MM.1S (cell line): ENCODE measurements at places on chromosomes 16 and 17.

GRCh38 chr16:27432558-27432957, 30.6 kb downstream of the IL21R start:
- DNase-seq, result no peak

DNA sequence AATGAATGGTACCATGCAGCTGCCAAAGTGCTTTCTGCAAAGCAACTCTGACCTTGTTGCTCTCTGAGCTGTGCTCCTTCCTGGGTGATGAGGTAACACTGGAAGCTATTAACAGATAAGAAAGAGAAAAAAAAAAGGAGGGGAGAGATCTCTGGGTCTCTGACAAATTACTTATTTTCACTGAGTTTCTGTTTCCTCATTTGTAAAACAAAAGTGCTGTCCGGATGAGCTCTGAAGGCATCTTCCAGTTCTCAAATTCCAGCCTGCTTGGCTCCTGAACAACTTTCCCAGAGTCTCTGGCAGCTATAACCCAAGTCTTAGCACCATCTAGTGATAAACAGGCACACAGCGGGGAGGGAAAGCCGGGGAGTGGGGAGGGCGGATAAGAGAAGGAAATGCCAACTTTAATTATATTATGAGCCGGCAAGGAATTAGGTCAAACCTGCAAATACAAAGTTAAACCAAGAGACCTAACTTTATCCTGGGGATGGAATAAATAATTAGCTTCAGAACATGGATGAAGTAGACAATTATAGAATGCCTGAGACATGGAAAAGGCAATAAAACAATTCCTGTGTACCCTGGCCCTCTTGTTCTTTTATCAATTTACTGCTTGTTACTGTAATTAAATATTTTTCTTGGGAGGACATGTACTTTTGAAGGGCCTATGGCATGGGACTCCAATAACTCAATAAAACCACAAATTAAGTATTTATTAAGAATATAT, 61.3 kb upstream of the KIFC3 start:
- DNase-seq, result peak; percentile 35

DNA sequence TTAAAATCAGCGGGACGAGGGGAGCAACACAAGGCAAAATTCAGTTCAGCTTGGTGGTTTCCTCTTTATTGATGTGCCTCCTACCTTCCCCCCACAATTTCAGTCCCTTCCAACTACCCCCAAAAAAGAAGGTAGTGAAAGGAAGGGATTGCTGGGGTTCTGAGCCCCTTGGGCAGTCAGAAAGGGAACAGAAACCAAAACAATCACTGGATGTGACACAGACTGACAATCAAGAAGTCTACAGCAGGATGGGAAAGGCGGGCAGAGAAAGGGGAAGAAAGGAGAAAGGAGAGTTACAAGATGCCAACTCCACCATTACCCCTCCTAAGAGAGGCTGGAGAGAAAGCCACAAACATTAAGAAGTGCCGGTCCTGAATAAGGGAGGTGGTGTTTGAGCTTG, 1.1 kb upstream of the PHF23 start:
- DNase-seq, result no peak

GRCh38 chr16:86929057-86929871, 350.9 kb downstream of the FOXL1 start:
- no peak for DNase-seq

- no peak for DNase-seq
Measured at GRCh38 chr16:27315333-27316037, 1.7 kb downstream of the IL4R start.

DNA sequence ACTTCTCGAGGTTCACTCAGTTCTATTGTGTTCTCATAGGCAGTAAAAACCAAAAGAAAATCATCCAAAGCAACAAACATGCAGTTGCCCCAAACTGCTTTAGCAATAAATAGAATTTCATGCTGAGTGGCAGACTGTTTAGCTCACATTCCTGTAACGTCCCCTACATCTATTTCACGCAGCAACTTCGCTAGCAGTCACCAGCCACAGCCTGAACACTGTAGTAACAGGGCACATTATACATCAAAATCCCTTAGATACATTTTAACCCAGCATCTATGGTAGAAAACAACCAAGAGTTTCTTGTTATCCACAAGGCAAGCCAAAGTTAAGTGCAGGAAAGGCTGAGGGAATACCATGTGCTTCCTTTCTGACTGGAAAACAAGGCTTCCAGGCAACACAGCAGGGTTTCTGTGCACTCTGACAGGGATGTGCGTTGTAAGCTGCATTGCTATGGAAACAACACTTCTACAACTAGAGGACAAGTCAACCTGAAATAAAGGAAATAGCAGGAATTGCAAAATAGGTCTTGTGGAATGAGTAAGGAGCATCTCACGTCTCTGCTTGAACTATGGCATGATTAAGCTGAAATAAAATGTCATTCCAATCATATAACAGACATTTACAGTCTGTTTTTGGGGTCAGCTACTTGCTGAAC, 55.4 kb downstream of the CFDP1 start:
- DNase-seq, result no peak

DNA sequence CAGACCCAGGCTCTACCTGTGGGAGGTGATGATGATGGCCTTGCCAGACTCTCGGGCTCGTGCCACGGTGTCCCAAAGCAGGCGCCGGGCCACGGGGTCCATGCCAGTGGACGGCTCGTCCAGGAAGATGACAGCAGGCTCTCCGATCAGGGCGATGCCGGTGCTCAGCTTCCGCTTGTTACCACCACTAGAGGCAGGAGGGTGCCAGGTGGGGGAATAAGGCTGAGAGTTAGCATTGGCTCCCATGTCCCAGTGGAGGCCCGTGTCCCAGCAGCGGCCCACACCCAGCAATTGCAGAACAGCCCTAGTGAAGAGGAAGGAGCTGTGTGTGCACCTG, 10.3 kb upstream of the RNPS1 start:
- no peak for DNase-seq

- no peak for DNase-seq
Measured at GRCh38 chr16:58836427-58836826, 102.3 kb upstream of the GOT2 start.

DNA sequence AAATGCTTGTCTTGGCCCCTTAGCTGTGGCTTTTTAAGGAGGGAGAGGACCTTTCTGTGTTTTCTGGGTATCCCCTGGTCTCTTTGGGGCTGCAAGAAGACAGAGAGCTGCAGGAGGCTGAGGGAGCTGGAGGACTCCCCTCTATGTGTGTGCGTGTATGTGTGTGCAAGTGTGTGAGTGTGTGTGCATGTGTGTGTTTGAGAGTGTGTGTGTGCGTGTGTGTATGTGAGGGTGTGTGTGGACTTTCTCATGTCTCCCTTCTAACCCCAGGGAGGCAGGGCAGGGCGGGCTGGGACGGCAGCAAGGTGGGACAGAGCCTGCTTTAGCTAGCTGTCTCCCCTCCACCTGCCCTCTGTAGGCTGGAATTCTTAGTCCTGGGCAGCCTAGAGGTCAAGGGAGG, 1.9 kb downstream of the PRSS54 start:
- DNase-seq, result no peak

GRCh38 chr16:15857724-15858560, 1.1 kb upstream of the MYH11 start:
- no peak for DNase-seq

DNA sequence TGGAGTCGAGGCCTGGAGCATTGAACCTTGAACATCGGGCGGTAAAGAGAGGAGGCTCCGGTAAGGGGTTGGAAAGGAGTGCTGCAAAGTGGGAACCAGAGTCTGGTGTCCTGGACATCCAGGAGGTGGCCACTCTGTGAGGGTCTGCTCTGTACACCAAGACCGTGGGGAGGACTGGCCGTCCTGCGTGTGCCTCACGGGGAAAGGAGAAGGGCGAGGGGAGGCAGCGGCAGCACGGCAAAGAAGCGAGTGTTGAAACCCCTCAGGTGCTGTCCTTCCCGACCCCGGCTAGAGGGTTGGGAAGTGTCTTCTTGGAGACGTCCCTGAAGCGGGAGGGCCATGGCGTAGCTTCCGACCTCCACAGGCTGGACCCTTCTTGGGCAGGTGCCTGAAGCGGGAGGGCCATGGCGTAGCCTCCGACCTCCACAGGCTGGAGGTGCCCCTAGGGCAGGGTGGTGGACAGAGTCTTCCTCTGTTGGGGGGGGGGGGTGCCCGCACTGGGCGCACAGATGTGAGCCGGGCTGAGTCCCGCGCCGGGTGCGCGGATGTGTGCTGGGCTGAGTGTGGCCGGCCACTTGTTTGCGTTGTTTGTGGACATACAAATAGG, 42.0 kb downstream of the FOXK2 start:
- DNase-seq, result no peak

DNA sequence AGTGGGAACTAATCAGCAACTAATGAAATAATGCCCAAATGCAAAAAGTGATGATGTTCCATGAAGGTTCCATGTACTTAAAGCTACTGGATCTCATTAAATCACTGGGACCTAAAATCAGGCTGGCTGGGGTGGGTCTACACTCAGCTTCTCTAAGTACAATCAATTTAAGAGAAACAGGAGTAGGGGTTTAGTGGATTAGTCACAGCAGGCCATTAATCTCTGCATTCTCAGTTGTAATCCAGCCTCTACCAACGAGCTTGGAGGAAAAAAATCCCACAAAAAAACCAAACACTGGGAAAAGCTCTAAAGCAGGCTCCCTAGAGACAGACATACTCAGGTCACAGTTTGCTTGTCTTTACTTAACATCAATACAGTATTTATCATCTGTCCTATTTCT, 15.0 kb downstream of the CA10 start:
- no peak for DNase-seq

DNA sequence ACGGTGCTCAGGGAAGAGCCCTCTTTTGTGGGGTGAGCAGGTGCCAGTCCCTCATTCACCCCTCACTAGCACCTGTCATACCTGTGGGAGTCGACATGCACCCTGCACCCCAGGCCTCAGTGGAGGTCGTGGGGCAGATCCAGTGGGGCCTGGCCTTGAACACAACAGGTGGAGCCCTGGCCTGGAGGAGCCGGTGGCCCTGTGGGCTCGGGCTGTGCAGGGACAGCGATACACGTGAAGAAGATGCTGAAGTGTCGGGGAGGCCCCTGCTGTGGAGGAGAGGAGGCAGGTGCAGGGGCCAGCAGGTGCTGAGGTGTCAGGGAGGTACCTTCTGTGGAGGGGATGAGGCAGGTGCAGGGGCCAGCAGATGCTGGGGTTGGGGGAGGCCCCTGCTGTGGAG, 31.8 kb downstream of the ZNF750 start:
- DNase-seq, result no peak

DNA sequence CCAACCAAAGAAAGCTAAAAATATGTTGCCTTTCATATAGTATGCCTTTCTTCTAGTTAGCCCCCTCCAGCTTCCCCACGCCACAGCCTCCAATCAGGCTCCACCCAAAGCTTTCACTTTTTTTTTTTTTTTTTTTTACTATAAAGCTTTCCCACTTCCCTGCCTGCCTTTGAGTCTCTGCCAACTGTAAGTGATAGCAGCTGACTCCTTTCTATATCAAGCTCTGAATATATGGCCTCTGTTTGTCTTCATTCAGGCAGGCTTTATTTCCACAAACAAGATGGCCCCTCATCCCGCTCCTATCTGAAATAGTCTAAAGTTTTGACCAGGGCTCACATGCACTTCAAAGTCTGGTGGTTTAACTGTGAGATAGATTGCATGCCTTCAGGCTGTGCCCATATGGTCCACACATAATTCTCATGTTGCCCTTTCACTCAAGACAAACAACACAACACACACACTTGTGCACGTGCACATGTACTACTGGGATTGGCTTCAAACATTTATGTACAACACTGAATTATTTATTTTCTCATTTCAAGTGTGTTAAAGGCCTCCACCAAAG, 39.8 kb upstream of the DYNLRB2 start:
- DNase-seq, result no peak

- DNase-seq, result no peak
Measured at GRCh38 chr17:72238157-72238673, 117.4 kb downstream of the SOX9 start.

DNA sequence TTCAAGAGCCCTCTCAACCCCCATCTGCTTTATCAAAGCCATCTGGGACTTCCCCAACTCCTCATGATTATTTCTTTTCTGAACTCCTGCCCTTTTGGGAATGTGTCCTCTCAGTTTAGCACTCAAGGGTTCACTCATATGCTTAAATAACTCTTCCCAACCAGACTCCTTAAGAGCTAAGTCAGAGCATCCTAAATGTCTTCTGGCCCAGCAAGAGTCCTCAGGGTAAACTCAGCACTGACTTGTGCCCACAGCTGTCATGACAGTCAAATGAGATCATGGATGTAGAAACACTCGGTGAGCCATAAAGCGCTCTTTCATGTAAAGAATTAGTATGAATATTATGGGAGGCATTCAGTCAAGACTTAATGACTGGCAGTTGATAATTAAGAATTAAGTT, 85.9 kb downstream of the TEX14 start:
- DNase-seq, result no peak

DNA sequence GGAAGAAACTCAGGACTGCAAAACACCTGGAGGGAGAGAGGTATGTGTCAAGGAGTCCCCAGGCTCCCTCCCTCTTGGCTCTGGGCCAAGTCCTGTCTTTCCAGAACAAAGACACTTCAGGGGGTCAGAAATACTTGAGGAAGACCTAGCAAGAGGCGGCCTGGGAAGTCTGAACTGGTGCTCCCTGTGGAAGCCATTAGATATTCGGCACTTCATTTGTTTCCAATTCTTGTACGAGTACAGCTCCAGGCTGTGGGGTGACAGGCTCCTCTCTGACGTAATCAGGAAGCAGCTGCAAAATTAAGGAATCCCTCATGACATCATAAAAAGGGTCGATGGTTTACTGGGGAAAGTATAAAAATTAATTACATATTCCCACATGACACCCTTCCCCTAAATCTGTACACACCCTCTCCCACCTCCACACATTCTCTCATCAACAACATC, 108.7 kb downstream of the SMG6 start:
- no peak for DNase-seq
